Fibroblast of the aortic adventitia (primary cell): ENCODE measurements at places on chromosomes 11 and 22. TPM values are rescaled to one million over a fixed set of nuclear protein-coding genes. Genes with fewer than 3 reads are reported as not detected.

The UCP2 gene
- 1.5 TPM in 1 of 2 replicates, not detected in the other for total RNA-seq

The YPEL1 gene
- total RNA-seq: 1.3 and 4.4 TPM in 2 replicates

The SYT12 gene
- 0.09 TPM in 1 of 2 replicates, not detected in the other for total RNA-seq

The MS4A14 gene
- total RNA-seq: not detected in 2 replicates

The OR4A16 gene
- not detected in 2 replicates for total RNA-seq

The AMOTL1 gene
- total RNA-seq: 29.4 and 64.7 TPM in 2 replicates

The ELF5 gene
- total RNA-seq: not detected in 2 replicates

The KCNJ1 gene
- 0.25 TPM in 1 of 2 replicates, not detected in the other for total RNA-seq

The MYEOV gene
- 7.0 TPM in 1 of 2 replicates, not detected in the other for total RNA-seq

The GGTLC2 gene
- not detected in 2 replicates for total RNA-seq

The TOLLIP gene
- 18.3 and 25.4 TPM in 2 replicates for total RNA-seq

The RBMXL2 gene
- not detected in 2 replicates for total RNA-seq
